ENCODE measurements at places on chromosomes 5 and 9.

GRCh38 chr5:172235132-172235780, 41.3 kb downstream of the EFCAB9 start:
- DNase-seq = no peak

DNA sequence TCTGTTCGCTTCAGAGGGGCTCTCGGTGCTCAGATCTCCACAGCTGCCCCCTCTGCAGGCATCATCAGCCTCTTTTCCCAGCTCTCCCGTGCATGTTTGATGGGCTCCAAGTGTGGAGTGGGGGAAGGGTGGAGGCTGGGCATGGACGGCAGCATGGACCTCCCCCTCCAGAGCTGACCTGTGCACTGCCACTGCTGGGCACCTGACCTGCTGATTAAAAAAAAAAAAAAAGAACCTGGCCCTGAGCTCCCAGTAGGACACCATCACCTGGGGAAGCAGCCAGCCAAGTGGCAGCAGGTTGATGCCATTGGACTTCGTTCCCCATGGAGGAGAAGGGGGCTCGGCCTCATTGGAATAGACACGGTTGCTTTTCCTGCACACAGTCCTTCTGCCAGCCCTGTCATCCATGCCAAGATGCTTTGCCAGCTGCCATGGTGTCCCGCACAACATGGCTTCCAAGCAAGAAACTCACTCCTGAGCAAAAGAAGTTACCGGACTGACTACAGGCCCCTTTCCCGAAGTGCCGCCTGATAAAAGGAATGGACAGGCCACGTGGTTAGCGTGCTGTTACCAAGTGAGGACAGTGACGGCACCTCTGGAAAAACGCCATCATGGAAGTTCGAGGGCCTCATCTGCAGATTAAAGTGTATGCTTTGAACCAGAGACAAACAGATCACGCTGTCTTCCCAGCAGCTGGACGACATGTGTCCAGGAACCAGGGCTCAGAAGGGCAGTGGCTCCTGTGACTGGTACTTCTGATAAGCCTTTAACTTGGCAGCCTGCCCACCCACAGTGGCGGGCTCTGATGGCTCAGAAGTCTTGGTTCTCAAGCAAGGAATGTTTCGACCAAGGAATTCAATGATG, 14.7 kb upstream of the BRD3OS start:
- no peak for DNase-seq

GRCh38 chr9:97501972-97502221, 431 bp downstream of the TMOD1 start:
- DNase-seq = no peak

DNA sequence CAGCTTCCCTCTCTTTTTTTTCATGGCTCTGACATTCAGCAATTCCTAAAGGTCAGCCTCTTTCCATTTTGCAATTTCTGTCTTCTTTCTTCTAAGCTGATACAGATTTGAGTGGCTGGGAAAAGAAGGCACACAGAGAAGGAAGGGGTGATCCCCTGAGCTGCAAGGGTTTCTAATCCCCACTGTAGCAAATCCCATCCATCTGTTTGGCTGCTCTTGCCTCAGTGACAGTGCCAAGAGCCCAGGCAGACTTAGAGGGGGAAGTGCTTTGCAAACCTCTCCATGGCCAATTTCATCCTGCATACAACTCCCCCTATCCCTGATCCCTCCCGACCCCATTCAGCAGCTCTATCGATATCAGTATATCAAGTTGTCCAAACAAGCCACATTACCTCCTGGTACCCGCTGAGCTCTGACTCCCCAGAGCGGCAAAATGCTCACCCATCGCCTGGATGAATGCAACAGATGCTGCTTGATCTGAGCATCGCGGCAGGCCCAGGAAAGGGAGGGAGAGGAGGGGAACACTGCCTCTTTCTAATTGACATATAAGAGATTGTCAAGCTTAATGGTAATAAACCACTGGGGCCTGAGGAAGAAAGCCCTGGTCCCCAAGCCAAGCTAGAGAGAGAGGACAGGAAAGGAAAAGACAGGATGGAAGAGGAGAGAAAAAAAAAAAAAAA, 268.9 kb downstream of the ASTN2 start:
- no peak for DNase-seq

DNA sequence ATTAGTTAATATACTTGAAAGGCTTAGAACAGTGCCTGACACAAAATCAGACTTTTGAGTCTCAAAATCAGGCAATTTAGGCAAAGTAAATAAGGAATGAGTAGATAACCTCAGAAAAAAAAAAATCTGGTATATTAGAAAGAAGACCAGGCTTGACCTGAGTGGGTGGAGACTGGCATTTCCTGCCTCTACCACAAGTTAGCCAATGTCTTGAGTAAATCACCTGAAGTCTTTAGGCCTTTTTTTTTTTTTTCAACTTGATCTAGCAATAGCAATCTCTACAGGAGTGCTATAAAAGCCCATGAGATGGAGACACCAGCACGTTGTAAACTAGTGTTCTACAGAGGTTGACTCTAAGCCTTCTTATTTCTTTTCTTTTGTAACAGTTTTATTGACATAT, 104.2 kb upstream of the RASEF start:
- no peak for DNase-seq

- no peak for DNase-seq
Measured at GRCh38 chr5:166963596-166963995, 1327.8 kb upstream of the WWC1 start.

DNA sequence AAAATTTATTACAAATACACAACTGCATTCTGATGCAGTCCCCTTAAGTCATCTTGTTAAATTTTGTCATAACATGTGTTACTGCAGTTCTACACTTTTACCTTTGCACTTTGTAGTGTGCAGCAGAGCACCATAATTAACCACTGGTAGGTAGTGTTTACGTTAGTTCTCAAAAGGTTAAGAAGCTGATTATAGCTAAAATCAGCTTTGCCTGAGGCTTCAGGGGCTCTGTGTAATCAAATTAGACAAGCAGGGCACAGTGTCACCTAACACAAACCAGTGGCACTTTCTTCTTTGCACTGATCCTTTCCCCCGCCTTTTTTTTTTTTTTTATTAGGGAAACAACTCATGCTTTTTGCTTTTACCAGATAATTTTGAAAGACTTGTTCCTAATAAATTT, 26.1 kb downstream of the POU5F2 start:
- no peak for DNase-seq

- DNase-seq = no peak
Measured at GRCh38 chr5:103808464-103809106, 246.0 kb upstream of the NUDT12 start.

GRCh38 chr9:19269582-19269981, 39.1 kb downstream of the DENND4C start:
- no peak for DNase-seq

GRCh38 chr5:149156435-149157083, 15.3 kb downstream of the ABLIM3 start:
- DNase-seq = no peak

DNA sequence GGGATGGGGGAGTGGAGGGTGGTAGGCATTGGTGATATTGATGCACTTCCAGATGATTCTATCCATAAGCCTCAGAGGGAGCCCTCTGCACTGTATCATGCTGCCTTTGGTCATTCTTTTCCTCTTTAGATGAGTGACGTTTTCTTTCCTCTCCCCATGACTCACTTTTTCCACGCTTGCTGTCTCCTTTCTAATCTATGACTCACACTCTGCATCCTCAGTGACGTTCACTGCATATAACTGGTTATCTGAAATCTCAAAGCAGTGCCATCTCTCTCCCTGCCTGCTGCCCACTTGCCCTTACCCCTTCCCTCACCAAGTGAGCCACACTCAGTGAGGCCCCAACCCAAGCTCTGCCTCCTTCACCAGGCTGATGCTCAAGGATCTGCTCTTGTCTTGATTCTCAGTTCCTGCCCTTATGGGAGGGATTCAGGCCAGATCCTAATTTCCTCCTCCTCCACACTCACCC, 31.6 kb downstream of the PTGS1 start:
- no peak for DNase-seq

DNA sequence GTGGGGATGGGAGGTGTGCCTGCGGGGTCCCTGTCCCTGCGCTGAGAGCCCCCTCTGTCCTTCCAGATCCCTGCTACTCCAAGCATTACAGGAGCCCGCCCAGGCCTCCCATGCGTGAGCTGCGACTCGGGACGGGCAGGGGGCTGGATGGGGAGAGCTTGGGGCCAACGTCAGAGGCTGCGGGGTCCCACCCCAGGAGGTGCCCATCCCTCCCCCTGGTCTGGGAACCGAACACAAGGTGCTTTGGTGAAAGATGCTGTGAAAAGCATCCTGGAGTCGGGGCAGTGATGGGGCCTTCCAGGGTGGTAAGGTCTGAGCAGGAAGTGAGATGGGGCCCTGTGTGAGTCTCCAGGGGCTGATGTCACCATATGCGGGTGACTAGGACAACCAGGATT, 2.7 kb downstream of the LCN9 start:
- no peak for DNase-seq

DNA sequence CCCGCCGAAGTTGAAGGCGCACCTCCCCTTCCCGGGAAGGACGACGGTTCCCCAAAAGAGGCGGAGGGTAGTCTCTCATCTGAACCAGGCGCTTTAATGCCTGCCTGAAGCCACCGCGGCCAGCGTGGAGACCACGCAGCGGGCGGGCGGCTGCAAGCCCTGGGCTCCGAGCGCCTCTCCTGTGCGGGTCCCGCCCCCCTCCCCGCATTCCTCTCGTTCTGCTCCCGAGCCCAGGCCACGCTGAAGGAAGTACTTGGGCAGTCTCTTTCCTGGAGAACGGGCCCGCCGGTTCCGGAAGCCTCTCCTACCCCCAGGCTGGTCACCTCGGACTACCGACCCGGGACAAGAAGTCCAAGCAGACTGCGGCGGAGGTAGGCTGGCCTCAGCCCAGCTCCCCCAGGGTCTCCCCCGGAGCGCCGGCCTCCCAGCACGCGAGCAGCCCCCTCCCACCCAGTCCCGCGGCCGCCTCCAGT, 571 bp downstream of the PPIC start:
- peak; percentile 51 for DNase-seq

DNA sequence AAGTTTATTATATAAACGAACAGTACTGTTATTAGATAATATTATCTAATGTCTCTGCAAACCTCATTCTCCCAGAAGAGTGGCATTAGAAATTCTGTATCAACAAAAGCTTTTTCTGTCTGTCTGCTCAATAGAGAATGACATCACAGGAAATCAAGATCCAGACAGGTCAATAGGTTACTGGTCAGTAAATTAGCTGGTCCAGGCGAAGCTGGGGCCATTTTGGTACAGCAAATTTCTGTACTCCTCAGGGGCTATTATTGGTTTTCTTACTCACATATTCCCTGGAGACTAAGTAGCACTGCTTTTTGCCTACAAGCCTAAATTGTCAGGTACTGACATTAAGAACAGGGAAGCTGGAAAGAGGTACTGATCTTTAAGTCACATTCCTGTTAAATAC, 80.5 kb downstream of the PLPP1 start:
- no peak for DNase-seq
